HS-27A (cell line): ENCODE measurements at places on chromosomes 3 and 15.

- no peak for DNase-seq
These were observed 5.1 kb downstream of the FAM43A start for GRCh38 chr3:194690501-194691372.

DNA sequence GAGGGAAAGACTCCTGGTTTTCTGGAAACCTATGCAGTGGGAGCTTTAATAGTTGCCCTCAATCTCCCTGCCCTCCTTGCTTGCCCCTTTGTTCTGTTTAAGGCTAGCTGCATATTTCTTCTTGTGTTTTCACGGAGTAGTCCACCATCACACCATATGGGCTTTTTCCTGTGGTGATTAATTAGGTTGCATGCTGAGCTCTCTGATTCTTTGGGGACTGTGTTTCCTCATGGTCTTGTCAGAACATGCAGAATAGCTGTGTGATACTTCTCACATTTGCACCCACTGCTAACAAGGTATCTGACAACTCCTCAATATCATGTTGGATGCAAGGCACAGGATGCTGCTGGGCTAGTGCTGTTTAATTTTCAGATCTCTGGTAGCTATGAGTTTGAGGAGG is 139.6 kb downstream of the PTPRG start:
- DNase-seq: no peak

DNA sequence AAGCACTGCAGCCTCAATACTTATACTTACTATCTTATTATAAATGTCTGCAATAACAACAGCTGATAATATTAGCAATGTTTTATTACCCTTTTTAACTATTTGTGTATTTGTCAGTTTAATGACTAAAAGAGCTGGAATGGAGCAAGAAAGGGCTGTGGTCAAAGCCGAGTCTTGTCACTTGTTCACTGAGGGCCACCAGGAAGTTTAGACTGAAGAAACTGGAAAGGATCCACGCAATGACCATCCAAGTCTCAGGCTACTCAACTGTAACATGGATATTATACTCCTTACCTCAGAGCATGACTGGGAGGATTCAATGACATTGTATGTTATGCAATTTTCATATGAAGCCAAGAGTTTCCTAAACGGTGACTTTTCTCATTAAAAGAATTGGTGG is 90.4 kb downstream of the TJP1 start:
- no peak for DNase-seq

DNA sequence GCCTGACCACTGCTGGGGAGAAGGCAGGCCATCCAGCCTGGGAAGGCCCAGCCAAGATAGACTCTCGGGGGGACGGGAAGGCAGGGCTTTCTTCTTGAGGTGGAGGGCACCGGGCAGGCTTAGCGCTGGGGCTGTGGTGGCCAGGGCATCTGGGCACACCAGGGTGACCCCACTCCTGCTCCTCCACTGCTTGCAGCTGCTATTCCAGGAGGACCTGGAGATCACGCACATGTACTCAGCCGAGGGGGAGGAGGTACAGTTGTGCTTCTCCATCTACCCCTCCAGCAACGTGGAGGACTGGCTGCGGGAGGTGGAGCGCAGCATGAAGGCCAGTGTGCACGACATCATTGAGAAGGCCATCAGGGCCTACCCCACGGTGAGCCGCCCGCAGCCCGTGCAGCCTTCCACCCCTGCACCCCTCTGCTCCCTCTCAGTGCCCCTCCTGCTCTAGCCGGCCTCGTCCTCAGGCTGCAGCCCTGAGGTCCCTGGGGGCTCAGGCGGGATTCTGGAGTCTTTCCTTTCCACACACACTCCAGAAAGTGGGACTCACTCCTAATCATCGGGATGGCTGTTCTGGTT is 42.3 kb downstream of the DNAH1 start:
- no peak for DNase-seq

DNA sequence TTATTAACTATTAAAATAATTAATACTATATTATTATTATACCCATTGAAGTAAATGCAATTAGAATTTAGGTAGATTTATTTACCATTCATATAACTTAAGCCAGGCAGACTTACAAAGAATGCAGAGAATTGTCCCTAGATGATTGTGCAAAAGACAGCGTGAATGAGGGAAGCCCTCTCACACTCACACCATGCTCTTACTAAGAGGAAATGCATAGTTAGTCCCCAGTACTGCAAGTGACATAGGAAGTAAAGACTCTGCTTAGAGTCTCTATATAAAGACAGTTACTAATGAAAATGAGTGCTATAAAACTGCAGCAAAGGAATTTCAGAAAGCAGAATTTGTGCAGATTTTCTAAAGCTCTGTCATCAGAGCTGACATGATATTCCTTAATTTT is 270.4 kb downstream of the ZBBX start:
- no peak for DNase-seq

DNA sequence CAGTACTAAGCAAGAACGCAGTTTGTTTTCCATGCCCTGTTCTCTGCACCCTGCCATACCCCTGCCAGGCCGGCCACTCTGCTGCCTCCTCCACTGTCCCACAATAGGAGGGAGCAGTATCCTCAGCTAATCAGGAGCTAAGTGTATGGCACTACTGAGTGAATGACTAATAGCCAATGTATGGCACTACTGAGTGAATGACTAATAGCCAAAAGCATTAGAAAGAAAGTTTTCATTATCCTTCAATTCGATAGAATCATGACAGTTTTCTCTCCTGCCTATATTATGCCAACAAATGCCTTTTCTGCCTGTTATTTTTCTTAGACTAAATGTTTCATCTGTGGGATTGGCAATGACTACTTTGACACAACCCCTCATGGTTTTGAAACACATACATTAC is 107.5 kb upstream of the CHRM5 start:
- peak; percentile 67 for DNase-seq
